ENCODE measurements at places on chromosomes 5 and 9. TPM values are rescaled to one million over a fixed set of nuclear protein-coding genes. Genes with fewer than 3 reads are reported as not detected.

EDIL3 gene
- 46.0 TPM for total RNA-seq

STPG3 gene
- total RNA-seq = not detected

ARID3C gene
- not detected for total RNA-seq

NEK6 gene
- total RNA-seq = 17.6 TPM

F2RL2 gene
- 0.69 TPM for total RNA-seq

STOM gene
- total RNA-seq = 53.2 TPM

RC3H2 gene
- 21.6 TPM for total RNA-seq

DNA sequence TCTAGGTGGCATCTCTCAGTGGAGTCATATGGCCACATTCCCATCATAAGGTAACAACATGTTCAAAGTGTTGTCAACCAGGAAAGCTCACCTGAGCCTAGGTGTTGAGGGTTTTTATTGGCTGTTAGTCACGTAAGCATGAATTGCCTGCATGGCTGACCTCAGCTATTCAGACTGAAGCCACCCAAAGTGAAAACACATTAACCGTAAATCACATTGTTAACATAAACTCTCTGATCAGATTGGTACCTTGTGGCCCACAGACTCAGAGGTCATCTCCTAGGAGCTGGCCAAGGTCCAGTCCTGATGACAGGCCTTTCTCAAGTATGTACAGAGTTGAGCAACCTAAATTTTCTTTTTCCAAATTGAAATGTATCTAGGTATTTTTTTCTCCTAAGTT is 26.7 kb downstream of the SRFBP1 start:
- no peak for DNase-seq

DNA sequence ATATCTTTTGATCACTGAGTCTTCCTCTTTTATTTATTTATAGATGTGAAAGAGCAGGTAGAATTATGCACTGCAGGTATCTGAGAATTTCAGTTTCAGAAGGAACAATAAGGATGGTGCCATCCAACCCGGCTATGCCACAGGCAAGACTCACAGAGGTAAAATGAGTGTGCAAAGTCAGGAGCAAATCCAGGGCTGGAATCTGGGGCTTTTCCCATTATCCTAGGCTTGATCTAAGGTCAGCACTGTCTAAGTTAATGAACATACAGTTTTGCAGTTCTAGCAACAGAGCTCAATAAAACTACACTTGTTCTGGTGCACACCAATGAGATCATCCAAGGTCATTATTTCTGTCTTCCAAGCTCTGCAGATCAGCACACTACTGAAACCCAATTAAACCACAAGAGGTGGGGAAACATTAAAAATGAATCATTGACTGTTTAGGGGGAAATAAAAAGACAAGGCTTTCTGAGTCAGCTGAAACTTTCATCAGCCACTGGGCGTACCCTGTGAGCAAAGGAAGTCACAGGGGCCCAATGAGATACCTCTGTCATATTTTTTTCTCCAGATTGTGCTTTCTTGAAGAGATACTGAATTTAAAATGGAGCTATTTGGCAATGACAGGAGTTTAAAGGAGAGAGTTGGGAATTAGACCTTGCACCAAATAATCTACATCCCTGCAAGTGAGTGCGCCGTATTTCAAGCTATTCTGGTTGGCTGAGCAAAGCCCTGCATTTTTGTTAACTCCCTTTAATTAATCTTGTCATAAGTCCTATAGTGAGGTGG is 662.2 kb upstream of the ZNF608 start:
- no peak for DNase-seq

- no peak for DNase-seq
Observed at GRCh38 chr5:17405976-17406375, 92.1 kb upstream of the TAF11L2 start.

DNA sequence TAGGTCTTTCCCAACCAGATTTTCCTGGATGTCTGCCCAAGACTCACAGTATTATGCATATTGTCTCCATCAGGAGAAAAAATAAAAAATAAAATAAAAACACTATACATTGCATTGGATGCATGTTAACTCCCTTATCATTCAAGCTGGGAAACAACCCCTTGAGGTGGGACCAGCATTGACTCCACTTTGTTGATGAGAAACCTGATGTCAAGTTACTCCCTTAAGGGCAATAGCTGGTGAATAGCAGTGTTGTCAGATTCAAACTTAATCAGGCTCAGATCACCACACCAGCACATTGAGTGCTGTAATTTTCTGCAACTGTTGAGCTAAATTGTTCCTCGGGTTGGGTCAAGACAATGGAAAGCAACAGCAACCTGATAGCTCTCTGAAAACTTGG is 264.0 kb upstream of the TRIM32 start:
- DNase-seq = no peak

- no peak for DNase-seq
Observed at GRCh38 chr9:93507768-93508167, 54.4 kb upstream of the FAM120AOS start.

- DNase-seq = no peak
Observed at GRCh38 chr9:6681957-6682501, 36.5 kb upstream of the GLDC start.

- no peak for DNase-seq
Observed at GRCh38 chr5:34616651-34617050, 39.5 kb upstream of the RAI14 start.

GRCh38 chr9:133701321-133701980 is 36.7 kb downstream of the SARDH start:
- no peak for DNase-seq

DNA sequence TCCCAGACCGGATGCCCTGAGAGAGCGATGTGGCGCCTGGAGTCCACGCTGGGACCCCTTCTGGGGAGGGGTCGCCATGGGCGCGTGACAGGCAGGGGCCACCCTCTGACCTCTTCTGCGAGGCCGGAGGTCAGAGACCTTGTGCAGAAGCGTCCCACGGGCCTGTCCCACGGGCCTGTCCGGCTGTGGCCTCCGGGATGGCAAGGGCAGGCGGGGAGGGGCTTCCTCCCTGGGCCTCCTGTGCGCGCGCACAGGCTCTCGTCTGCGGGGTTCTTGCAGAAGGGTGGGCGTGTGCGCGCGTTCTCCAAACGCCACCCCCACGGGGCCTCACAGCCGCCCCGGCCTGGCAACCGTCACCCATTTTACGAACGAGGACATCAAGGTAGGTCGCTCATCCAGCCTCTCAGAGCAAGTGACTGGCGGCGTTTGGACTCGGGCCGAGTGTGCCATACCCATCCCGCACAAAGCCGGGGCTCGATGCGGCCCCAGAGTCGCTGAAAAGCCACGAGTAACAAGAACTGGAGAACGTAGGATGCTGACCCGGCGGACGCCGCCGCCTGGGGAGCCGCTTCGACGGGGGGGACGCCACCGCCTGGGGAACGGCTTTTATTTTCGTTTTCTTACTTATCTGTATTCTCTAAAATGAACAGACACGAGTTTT is 897 bp downstream of the AHRR start:
- DNase-seq = peak; percentile 86

DNA sequence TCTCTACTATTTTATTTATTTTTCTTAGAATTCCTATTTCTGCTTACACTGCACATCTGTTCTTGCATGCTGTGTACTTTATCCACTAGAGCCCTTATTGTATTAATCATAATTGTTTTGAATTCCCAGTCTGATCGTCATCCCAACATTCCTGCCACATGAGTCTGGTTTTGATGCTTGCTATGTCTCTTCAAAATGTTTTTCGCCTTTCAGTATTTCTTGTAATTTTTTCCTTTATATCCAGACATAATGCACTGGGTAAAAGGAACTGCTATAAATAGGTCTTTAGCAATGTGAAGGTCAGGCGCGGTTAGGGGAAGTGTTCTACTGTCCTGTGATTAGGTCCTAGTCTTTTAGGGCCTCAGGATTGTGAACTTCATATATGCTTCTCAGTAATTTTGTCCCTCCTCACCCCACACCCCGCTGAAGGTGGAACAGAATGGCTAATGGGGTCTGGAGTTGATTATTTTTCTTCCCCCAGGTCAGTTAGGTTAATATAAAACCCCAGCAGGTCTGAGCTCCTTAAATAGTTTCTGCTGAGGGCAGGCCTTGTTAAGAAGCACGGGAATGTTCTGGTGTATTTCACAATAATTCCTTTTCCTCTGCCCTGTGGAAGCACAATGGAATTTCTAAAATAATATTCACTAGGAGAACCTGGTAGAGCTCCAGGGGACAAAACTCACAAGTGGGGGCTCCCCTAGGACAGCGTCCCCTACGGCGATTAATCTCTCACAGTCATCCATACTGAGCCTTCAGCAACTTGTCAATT is 146.6 kb upstream of the TUT7 start:
- DNase-seq = no peak

DNA sequence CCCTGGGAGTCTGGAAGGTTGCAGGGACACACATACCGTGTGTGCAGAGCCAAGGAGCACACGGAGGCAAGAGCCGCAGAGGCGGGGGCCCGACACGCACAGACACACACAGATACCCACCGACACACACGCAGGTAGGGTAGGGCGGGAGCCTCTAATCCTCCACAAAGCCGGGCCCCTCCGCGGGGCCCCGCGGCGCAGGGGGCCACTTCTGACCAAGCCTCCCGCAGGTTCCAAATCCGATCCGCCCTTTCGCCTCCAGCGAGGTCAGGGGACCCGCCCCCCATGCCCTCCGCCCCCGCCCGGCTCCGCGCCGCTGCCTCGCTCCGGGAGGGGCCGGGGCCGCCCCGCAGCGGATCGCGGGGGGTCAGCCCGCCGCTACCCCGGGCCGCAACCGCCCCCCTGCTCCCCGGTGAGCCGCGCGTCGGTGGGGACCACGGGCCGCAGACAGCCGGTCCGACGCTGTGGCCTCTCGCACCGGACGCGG is 1.4 kb upstream of the LMX1B start:
- peak; percentile 86 for DNase-seq

- DNase-seq = no peak
Observed at GRCh38 chr5:65013166-65013565, 244.4 kb downstream of the CWC27 start.
